ENCODE measurements at places on chromosomes 2 and 18. TPM values are rescaled to one million over a fixed set of nuclear protein-coding genes. Genes with fewer than 3 reads are reported as not detected.
A peak's percentile ranks its signal among the peaks of the same experiment; 100 is the strongest.

SPATA3 gene
- not detected for polyA plus RNA-seq

UGT1A6 gene
- polyA plus RNA-seq: not detected

CFAP65 gene
- not detected for polyA plus RNA-seq

MATN3 gene
- polyA plus RNA-seq: not detected

C2orf66 gene
- polyA plus RNA-seq: not detected

DAPL1 gene
- not detected for polyA plus RNA-seq

SPTBN1 gene
- 80.4 TPM for polyA plus RNA-seq

- H3K4me1 ChIP-seq: peaks cover 2% of the 10 kb centered on the region
- H3K36me3 ChIP-seq: no peaks in the 10 kb centered on the region
- no peak within 1 kb of the TSS for H3K27ac ChIP-seq
- peaks cover 14% of the 10 kb centered on the region for H3K27me3 ChIP-seq
Measured at GRCh38 chr2:132669908-132670495, at the start of gene LYPD1. Gene LYPD1 (minus strand): TSS chr2:132670205. CDS start chr2:132669932, 273 bp downstream.

- peaks cover 80% of the 10 kb centered on the region for H3K4me1 ChIP-seq
- peak overlapping the region; percentile 92 for H3K4me3 ChIP-seq
- H3K27ac ChIP-seq: peak overlapping the region; percentile 99
- H3K27me3 ChIP-seq: no peaks in the 10 kb centered on the region
Measured at GRCh38 chr2:86785456-86785855, 5.3 kb downstream of the CD8A start.

DNA sequence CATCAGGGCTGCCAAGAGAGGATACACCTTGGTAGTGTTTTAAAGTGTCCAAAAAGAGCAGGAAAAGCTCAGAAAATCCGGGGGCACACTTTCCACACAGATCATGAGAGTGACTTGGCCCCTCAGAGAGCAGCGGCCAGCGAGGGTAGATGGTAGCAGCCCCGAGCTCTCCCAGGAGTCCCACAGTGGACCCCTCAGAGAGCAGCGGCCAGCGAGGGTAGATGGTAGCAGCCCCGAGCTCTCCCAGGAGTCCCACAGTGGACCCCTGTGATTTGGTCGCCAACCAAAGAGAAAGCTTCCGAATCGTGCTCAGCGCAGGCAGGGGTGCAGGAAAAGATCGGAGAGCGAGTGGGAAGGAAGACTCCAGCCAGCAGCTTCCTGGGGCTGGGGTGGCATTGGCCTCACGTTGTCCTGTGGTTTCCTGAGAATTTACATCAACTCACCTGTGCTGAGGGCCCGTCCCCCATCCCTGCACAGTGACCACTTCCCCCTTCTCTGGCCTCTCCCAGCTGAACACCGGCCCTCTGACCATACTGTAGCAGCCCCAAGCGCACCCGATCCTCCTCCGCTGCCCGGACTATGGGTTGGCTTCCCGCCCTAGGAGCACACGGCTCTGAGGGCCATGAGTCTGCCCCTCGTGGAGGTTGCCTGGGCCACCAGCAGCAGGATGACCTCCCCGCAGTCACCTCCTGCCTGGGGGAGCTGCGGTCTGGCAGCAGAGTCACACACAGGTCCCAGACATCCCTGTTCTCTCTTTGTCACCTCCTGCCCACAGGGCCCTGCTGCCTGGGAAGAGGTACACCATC lies 33.7 kb downstream of the MTERF4 start:
- peaks cover 12% of the 10 kb centered on the region for H3K36me3 ChIP-seq
- H3K4me1 ChIP-seq: peaks cover 30% of the 10 kb centered on the region
- no peaks in the 10 kb centered on the region for H3K27me3 ChIP-seq
- no peak overlapping the region for H3K4me3 ChIP-seq
- no peak for DNase-seq

DNA sequence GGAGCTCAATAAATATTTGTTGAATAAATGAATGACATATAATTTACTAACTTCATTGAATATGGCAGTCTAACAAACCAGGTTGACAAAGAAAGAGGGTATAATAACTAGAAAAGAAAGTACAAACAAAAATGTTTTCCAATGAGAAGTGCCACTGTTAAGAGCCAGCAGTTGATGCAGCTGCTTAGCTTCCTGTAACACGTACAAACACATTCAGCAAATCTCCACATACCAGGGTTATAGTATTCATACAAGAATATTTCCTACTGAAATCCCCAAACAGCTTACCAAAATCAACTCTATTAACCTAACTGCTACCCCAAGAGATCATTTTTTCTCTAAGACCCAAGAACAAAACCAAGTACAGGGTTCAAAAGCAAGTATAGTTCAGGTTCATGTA lies 77.7 kb downstream of the THADA start:
- peaks cover 20% of the 10 kb centered on the region for H3K4me1 ChIP-seq
- no peaks in the 10 kb centered on the region for H3K27me3 ChIP-seq
- H3K36me3 ChIP-seq: no peaks in the 10 kb centered on the region
- no peak overlapping the region for H3K4me3 ChIP-seq
- peak overlapping the region; percentile 36 for H3K27ac ChIP-seq

DNA sequence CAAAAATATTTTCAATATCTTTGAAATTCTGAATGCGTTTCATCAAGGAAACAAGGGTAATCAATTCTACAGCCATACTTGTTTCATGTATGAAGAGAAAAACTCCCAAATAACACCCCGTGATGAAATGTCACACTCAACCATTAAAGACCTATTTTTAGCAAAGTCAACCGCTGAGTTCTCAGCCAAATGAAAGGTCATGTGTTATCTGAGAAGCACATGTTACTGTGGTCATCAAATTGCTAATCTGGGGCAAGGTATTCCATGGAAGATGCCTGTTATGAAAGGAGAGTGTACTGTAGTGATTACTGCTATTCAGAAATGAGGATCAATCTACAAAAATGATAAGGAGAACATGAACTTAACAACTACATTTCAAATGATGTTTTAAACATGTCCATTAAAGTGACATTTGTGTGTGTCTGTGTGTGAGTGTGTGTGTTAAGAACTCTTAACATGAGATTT lies 126.7 kb downstream of the BCL2 start:
- DNase-seq: no peak
- H3K4me1 ChIP-seq: peaks cover 43% of the 10 kb centered on the region
- H3K4me3 ChIP-seq: no peak overlapping the region
- H3K36me3 ChIP-seq: peaks cover 5% of the 10 kb centered on the region

DNA sequence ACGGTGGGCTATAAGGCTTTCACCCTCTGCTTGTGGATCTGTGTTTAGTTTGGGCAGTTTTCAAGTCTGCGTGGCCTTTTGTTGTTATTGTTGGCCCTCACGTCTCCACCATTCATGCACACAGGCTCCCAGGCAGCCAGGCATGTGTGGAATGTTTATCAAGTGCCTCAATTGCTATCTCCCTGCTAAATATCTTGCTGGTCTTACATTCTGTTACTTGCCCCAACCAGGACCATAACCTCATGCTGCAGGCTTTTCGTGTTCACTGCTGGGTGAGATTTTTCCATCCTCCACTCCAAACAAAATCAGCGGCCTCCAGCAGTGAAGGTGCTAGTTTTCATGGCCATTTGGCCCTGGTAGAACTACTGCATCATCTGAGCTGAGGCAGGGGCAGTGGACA lies 63.0 kb upstream of the DSC1 start:
- no peak overlapping the region for H3K27ac ChIP-seq
- no peaks in the 10 kb centered on the region for H3K27me3 ChIP-seq
- DNase-seq: no peak
- no peak overlapping the region for H3K4me3 ChIP-seq
- no peaks in the 10 kb centered on the region for H3K36me3 ChIP-seq

DNA sequence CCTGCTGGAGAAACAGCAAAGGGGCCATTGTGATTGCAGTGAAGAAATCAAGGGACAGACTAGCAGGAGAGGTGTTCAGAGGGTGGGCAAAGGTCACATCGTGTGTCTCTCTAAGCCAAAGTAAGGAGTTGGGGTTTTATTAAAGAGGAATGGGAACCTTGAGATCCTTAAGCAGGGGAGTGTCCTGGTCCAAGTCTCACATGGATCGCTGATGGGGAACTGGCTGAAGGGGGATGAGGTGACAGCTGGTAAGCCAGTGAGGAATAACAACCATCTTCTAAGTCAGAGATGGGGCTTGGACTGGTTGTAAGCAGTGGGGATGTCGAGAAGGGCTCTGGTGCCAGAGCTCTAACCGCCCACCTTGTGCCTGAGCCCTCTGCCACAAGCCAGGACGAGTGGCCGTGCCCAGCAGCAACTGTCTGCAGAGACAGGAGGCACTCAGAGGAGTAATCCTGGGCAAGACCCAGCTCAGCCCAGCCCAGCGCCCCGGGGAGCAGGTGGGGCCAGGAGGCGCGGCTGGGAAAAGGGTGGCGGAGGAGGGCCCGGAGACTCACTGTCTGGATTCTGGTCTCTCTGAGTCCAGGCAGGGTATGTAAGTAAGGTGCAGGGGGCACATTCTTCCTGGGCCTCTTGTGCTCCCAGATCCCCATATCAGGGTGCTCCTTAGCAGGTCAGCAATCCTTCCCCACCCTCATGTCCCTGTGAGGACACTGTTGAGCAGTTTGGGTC lies 13.7 kb downstream of the WNT10A start:
- no peaks in the 10 kb centered on the region for H3K36me3 ChIP-seq
- peak overlapping the region; percentile 96 for H3K27ac ChIP-seq
- peaks cover 60% of the 10 kb centered on the region for H3K4me1 ChIP-seq
- H3K4me3 ChIP-seq: peak overlapping the region; percentile 69
- DNase-seq: no peak

DNA sequence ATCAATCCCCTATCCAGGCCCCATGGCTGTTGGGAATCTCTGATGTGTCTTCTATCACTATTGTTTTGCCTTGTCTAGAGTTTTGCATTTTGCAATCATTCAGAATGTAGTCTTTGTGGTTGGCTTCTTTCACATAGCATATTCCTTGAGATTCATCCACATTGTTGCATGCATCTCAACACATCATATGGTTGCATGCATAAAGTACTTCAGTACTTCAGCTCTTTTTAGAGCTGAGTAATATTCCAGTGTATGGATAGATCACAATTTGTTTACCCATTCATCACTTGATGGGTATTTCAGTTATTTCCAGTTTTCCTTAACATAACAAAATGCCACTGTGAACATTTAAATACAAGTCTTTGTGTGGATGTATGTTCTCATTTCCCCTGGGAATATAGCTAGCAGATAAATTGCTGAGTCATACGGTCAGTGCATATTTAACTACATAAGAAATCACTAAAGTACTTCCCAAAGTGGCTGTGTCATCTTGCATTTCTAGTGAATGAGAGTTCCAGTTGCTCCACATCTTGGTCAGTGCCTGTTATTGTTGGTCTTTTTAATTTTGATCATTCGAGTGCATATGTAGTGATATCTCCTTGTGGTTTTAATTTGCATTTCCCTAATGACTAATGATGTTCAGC lies 138.8 kb downstream of the BCL11A start:
- H3K36me3 ChIP-seq: no peaks in the 10 kb centered on the region
- no peak for DNase-seq
- no peak overlapping the region for H3K4me3 ChIP-seq
- no peaks in the 10 kb centered on the region for H3K4me1 ChIP-seq
- peaks cover 2% of the 10 kb centered on the region for H3K27me3 ChIP-seq
- H3K27ac ChIP-seq: no peak overlapping the region

DNA sequence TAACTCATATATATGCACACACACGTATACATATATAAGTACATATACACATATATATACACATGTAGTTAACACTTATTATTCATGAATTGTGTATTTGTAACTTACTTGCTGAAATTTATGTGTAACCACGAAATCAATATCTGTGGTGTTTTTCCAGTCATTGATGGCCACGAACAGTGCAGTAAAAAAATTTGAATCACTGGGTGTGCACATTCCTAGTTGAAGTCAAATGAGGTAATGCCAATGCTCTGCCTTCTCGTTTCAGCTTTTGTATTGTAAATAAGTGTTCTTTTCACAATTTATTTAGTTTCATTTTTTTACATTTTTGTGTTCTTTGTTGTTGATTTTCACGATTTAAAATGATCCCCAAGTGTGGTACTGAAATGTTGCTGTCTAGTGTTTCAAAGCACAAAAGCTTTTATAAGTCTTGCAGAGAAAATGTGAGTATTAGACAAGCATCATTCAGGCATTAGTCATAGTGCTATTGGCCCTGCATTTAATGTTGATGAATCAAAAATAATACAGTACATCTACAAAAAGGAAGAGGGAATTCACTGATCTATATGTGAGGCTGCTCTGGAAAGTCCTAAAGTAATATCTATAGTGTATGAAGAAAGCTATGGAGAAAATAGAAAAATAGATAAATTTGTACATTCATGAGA lies 419.0 kb downstream of the DSC3 start:
- H3K27ac ChIP-seq: no peak overlapping the region
- H3K36me3 ChIP-seq: no peaks in the 10 kb centered on the region
- no peaks in the 10 kb centered on the region for H3K27me3 ChIP-seq
- no peaks in the 10 kb centered on the region for H3K4me1 ChIP-seq
- no peak overlapping the region for H3K4me3 ChIP-seq

GRCh38 chr2:220703279-220703678 lies 868.8 kb downstream of the EPHA4 start:
- H3K4me3 ChIP-seq: no peak overlapping the region
- no peaks in the 10 kb centered on the region for H3K36me3 ChIP-seq
- peaks cover 6% of the 10 kb centered on the region for H3K27me3 ChIP-seq
- no peak for DNase-seq
- H3K27ac ChIP-seq: no peak overlapping the region

GRCh38 chr2:232204457-232204931 lies 174.1 kb upstream of the ALPP start:
- H3K4me3 ChIP-seq: no peak overlapping the region
- DNase-seq: no peak
- no peaks in the 10 kb centered on the region for H3K27me3 ChIP-seq
- peaks cover 3% of the 10 kb centered on the region for H3K4me1 ChIP-seq
- H3K36me3 ChIP-seq: peaks cover 56% of the 10 kb centered on the region
- H3K27ac ChIP-seq: no peak overlapping the region

DNA sequence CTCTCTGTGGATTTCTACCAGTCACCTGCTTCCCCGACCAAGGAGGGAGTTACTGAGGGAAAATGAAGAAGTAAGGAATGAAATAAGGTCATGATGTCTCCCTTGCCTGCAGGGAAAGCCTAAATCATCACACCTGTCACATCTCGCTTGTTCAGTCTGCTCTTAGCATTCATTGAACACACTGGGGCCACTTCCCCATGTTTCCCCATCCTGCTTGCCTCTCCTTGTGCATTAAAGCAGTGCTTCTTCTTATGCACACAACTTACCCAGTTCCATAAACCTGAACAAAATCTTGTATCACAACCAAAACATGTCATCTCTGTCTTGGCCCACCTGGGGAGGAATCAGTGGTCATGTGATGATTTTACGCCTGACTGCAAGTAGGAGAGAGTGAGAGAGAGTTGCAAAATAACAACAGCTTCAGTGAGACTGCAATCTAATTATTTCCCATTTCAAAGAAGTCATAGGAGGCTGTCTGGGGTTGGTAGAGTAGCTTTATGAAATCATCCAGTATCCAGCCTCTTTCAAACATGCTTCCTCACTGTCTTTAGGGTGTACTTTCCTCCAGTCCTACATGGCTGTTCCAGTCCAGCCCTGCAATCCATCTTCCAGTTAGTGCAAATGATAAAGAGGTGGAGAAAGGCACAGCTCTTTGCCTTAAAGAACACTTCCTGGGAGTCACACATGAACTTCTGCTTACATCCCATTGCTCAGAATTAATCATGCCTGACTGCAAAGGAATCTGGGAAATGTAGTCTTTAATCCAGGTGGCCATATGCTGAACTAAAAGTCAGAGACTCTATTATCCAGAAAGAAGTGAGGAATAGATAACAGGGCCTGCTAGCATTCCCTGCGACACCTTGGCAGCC lies 220.1 kb downstream of the HAUS1 start:
- H3K36me3 ChIP-seq: no peaks in the 10 kb centered on the region
- no peaks in the 10 kb centered on the region for H3K27me3 ChIP-seq
- no peaks in the 10 kb centered on the region for H3K4me1 ChIP-seq
- no peak overlapping the region for H3K4me3 ChIP-seq
- no peak overlapping the region for H3K27ac ChIP-seq
- no peak for DNase-seq

- no peak overlapping the region for H3K27ac ChIP-seq
- no peaks in the 10 kb centered on the region for H3K4me1 ChIP-seq
- no peak for DNase-seq
Measured at GRCh38 chr2:67663776-67664175, 266.6 kb downstream of the ETAA1 start.
